ENCODE measurements at places on chromosomes 1 and 21.

DNA sequence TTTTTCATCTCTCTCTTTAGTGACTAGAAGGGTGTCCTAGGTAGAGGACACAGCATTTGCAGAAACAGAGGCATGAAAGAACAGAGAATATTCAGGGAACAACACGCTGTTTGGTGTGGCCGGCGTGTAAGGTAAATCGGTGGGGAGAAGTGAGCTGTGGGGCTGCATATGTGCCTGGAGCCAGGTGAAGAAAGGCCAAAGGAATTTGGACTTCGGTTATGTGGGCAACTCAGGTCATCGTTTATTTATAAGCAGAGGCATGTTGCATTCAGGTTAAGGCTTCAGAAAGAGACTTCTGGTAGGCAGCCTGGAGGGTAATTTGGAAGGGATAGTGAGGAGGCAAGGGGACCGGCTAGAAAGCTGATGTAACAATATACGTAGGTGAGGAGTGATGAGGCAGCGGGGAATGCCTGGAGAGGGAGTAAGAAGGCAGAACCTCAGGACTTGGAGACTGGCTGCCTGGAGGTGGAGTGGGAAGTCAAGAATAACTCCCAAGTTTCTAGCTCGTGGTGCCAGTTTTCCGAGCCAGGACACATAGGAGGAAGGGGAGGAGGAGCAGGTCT lies 64.1 kb upstream of the ACOT11 start:
- DNase-seq, result no peak

- DNase-seq, result no peak
These were observed 60.6 kb downstream of the NFIA start for GRCh38 chr1:61142726-61143500.

- no peak for DNase-seq
These were observed 562.8 kb downstream of the KIF26B start for GRCh38 chr1:245717611-245718010.

DNA sequence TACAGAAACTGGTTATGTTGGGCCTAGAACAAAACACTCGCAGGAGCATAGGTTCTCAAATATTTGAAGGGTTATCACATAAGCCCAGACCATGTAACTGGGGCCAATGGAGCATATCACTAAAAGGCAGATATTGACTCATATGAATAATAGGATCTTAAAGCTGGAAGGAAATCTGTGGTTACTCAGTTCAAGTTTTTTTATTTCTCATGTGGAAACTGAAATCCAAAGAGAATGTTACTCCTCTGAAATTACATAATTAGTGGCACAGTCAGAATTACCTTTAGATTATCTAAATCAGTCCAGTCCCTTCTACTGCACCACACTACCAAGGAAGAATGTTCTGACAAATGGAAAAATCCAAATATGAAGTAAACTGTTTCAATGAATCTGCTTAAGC lies 12.0 kb downstream of the SLAMF8 start:
- DNase-seq, result no peak

DNA sequence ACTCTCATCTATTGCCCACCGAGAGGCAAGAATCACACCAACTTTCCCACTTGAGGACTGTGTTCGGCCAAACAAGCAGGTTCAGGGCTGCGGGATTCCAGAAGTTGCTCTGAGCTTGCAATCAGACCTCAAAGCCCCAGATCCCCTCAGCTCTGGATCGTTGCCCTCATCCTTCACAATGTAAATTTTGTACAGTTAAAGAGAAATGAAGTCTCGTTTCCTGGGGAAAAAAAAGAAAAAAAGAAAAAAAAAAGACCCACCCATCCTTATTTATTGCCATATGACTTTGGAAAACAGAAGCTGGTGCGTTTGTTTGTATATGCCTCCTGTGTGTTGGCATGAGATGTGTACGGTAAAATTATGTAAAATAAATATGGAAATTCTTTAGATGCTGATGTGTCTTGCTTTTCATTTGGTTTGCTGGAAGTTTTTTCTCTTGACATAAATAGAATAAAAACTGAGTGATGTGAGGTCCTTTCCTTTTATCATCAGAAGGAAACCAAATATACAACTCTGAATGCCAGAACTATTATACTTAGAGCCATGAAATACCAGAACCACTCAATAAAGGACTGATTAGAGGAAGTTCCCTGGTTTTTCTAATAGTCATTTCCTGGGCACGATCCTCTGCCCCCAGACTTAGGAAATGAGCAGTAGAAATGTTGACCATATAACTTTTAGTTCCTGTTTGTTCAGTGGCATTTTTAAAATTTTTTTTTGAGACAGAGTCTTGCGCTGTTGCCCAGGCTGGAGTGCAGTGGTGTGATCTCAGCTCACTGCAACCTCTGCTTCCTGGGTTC lies 48.7 kb downstream of the LHX4 start:
- DNase-seq, result no peak

DNA sequence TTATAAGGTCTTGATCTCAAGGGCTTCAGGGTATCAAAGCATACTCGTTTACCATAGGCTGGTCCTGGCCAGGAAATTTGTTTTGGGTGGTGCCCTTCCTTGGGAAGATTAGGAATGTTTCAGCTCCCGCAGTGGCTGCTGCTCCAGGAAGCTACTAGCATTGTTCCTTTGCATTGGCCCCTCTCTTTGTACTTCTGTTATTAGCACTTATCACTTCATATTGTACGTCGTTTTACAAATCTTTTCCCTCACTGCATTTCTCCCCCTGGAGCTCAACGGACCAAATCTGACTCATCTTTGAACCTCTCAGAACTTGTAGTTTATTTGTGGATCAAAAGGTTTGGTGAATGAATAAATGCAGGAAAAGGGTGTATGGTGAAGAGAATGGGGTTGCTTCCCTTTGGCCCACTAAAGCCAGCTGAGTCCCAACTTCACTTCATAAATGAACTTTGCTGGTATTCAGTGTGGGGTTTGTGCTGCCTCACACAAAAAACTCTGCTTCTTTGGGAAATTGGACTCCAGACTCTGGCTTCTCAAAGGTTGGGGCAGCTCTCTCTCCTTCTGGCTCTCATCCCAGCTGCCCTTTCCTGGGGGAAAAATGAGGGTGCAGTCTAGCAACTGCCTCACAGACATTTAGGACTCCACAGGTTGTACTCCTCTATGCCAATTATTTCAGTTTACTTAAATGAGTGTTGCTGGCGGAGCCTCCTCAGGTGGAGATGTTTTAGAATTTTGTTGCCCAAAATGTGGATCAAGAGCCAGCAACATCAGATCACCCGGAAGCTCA lies 5.9 kb downstream of the GNAT2 start:
- DNase-seq, result no peak

GRCh38 chr1:1796466-1796865 lies 18.2 kb upstream of the NADK start:
- DNase-seq, result no peak

- peak; percentile 17 for DNase-seq
These were observed 16.9 kb upstream of the MTF2 start for GRCh38 chr1:93061895-93062792.

Measured in H4 (cell line).